ENCODE measurements at places on chromosomes 6 and 20.

GRCh38 chr6:3517350-3517749 lies 60.5 kb upstream of the SLC22A23 start:
- no peak for DNase-seq

DNA sequence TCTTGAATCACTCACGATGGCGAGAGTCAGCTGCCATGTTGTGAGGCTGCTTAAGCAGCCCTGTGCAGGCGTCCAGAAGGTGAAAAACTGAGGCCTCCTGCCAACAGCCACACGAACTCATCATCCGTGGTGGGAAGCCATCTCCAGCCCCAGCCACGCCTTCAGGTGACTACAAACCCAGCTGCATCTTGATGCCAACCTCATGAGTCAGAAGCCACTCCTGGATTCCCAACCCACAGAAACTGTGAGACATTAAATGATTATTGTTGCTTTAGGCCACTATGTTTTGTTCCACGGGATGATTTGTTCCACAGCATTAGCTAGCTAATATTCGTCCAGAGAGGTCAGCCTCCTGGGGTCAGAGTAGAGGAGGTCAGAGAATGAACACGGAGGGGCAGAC lies 80.5 kb downstream of the SNX5 start:
- DNase-seq: no peak

DNA sequence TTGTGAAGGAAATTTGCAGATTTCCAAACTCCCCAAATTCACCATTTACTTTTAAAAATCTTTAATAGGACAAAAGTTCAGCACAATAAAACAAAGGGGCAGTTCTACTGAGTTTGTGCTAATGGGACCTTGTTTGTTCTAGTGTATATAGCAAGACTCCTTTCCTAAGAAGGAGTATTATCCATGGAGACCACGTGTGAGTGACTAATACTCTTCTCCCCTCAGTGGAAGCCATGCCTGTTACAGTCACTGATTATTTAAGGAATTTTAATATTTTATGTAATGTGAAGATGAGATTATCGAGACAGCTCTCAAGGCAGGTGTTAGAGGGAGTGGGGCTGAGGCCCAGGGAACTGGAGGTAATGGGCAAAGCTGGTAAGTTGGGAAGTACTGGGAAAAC lies 16.4 kb upstream of the QKI start:
- no peak for DNase-seq

DNA sequence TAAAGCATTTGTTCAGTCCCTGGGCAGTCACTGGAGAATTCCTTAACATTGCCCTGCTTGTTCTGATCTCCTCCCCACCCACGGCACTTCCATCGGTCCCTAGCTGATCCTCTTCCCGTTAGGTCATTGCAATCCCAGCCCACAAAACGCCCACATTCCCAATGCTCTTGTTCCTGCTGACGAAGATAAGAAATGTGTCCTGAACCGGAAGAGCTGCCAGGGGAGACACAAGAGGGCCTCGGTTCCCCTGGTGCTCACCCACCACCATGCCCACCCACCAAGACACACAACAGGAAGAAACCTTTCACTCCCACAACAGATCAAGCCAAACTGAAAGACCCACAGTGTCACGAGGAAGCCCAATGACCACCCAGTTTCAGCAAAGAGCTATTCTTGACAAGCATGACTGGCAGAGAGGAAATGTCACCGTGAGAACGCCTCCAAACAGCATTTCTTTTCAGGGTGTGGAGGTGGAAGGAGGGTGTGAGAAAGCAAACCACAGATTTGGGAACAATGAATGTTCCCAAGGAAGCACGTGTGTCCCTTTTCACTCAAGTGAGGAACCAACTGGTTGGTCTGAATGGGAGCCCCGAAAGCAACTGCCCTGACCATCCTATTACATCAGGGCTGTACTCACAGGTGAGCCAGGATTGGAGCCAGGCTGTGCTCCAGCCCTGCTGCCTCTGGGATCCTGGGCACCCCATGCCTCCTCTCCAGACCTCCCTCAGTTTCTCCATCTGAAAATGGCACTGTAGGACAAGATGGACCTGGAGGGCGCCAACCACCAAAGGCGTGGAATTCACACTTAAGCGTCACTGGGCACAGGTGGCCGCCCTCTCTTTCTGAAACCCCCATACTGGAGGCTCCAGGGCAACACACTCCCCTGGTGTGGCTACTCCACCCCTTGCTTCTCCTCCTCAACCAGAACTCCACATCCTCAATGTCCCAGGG lies 97.5 kb downstream of the ZMYND8 start:
- no peak for DNase-seq

DNA sequence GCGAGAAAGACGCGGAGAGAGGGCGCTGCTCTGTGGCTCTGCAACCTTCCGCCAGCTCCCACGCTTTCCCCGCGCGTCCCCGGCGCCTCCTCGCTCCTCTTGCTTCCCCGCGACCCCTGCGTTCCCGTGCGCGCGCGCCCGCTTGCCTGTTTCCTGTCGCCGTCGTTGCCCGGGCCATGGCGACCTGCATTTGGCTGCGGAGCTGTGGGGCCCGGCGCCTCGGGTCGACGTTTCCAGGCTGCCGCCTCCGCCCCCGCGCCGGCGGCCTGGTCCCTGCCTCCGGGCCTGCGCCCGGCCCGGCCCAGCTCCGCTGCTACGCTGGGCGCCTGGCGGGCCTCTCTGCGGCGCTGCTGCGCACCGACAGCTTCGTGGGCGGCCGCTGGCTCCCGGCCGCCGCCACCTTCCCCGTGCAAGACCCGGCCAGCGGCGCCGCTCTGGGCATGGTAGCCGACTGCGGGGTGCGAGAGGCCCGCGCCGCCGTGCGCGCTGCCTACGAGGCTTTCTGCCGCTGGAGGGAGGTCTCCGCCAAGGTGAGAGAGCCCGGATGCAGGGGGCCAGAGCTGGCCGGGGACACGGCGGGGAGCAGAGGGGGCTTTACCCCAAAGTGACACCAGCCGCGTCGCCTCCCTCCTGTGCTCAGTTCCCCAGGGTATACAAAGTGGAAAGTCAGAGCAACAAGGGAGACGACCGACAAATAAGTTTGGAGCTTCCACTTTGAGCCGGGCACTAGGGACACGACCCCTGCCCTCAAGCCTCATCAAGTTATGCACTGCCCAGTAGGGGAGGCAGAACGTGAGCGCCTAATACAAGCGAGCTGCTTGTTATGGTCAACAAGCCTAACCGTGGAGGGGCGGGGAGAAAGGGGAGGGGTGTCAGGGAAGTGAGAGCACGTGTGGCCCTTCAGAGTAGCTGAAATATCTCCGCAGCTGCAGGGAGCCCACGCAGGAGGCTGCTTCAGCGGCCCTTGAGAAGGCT lies at the start of gene ALDH5A1:
Gene ALDH5A1 (plus strand): TSS at position 149 of the 975 bp plus-strand sequence. CDS start 28 bp downstream, at position 177.
- peak; percentile 56 for DNase-seq

GRCh38 chr6:155968921-155969320 lies 513.3 kb upstream of the NOX3 start:
- DNase-seq: no peak

DNA sequence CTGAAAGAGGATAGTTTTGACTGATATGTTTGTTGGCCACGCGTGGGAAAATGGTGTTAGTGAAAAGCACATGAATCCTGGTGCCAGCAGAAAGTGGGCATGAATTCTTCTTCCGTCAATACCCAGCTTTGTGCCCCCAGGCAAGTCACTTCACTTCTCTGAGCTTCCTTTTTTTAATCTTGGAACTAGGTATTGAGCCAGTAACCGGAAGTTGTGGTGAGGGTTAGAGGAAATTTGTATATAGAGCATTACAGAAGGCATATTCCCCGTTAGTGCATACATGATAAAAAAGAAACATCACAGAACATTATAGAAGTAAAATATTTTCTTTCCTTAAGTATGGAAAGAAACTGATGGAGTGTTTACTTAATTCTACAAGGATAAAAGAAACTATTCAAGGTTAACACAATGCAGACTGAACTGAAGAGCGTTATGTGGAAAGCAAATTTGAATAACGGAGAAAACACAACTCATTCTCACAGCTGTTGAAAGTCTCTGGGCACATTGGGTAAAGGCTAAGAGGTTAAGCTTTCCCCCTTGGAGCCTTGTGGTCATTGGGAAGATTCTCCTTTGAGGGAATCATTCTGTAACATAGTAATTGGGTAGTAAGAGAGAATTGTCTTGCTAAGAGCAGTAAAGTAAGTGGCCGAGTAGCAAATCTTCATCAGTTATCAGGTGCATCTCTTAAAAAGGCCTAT lies 223.1 kb downstream of the BCAS1 start:
- DNase-seq: no peak
